Body of pancreas (tissue), 4 donors: ENCODE measurements at places on chromosomes 1 and 21. TPM values are rescaled to one million over a fixed set of nuclear protein-coding genes. Genes with fewer than 3 reads are reported as not detected.
A peak's percentile ranks its signal among the peaks of the same experiment; 100 is the strongest.

C1orf210 gene
- total RNA-seq, result 11.7 TPM

AADACL4 gene
- not detected for total RNA-seq

NTNG1 gene
- total RNA-seq, result 0.26 TPM

METTL18 gene
- 6.0 TPM for total RNA-seq

SLC30A10 gene
- total RNA-seq, result not detected

CA14 gene
- not detected for total RNA-seq

NTRK1 gene
- total RNA-seq, result not detected

ASAP3 gene
- 27.4 TPM for total RNA-seq

DNA sequence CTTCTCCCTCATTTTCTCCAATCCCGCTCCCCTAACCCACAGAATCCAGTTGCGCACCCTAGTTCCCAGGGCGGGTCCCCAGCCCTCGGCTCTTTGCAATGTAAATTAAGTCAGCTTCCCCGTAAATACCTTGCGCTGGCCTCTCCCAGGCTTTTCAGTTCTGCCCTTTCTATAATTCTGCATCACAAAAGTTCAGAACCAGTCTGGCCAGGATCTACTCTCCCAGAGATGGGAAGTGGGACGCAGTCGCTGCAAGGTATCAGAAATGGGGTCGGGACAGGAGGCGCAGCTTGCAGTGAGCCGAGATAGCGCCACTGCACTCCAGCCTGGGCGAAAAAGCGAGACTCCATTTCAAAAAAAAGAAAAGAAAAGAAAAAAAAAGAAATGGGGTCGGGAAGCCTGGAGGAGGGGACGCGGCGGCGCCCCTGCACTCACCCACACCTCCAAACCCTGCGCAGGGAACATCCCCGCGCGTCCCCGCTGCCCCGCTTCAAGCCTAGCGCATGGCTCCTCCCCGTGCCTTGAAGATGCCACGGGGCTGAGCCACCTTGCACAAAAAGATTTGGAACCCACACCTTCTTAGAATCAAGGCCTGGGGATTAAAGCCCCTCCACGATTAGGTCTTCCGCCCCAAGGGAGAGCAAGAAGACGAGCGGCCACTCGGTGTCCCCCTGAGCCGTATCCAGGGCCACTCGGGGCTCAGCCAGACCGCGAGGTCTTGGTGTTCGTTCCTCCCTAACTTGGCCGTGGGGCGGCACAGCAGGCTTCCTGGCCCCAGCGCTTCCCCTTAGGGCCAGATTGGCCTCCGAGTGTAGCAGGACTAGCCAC lies 27.2 kb upstream of the ITLN2 start:
- DNase-seq, result no peak

GRCh38 chr1:203898458-203899352 lies 37.3 kb downstream of the SNRPE start:
- DNase-seq, result no peak

DNA sequence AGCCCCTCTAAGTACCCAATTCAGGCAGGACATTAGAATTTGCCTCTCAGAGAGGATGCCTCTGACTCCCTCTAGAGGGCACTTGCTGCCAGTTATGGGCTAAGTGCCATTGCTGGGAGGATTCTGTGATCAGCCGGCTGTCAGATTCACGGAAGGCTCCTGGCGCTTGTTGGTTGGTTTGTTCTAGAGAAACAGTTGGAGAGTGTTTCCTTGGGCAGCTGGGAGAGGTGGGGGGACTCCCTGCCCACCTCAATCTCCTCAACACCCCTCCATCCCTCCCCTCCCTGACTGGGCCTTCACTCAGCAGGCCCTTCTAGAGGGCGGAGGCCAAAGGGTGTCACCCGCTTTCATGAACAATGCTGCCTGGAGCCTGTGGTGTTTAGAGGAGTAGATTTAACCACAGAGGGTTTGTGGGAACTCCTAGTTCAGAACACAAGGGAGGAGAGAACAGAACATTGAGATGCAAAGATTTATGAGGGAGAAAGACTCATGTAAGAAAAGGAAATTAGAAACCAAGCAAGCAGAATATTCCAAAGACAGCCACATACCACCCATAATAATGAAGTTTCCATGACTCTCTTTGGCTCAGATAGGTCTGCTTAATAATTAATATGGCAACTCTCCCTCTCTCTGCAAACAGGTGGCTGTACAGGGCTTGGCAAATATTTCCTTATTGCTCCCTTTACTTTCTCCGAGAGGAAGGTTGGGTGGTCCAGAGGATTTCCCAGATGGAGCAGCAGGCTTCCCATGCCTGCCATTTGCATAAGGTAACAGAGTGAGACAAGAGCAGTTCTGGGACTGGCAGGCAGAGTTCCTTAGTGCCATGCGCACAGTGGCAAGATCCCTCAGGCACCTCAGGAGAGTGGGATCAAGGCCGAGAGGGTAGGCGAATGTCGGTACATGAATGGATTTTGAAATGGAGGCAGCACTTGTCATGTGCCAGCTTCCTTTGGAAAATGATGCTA lies 30.0 kb upstream of the ACP6 start:
- peak; percentile 83 for DNase-seq

DNA sequence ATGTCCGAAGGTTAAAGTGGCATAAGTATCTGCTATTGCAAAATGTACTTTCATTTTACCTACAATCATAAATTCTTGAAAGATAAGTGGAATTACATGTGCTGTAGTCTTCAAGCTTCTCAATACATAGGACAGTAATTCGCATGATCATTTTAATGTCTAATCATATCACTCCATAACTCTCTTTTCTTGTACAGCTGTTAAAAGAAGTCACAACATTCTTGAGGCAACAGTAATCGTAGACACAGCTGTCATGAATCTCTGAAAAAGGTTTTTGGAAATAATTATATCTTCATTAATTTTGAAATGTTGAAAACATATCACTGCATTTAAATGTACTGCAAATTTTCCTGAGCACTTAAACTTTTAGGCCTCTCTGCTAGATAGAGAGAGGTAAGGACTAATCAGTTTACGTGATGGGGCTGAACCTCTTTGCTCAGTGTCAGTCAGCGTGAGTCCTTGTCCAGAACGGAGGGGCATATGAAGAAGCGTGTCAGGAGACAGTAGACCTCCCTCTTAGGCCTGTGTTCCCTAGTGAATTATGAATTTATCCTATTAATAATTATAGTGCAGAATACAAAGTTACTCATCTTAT lies 133.4 kb downstream of the NEK7 start:
- DNase-seq, result no peak

- no peak for DNase-seq
Measured at GRCh38 chr21:36788120-36788638, 89.3 kb downstream of the SIM2 start.

DNA sequence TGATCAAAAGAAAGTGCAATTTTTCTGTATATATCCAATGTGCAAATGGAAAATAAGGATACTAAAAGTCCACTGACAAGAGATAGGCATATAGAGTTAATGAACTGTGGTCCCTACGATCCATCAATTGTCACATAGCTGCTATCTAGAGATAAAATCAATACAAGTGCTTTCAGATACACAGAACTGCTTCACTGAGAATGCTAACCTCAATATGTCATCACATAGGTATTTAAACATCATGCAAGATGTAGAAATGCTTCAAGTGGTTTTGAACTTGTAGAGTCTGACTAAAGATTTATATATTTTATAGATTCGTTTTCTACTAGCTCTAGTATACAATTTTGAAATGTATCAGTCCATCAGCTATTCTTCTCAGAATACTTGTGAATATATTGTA lies 1604.7 kb downstream of the PLA2G4A start:
- no peak for DNase-seq

- no peak for DNase-seq
Measured at GRCh38 chr21:17340081-17340480, 172.8 kb upstream of the CXADR start.

GRCh38 chr21:42356650-42357049 lies 5.9 kb upstream of the TFF2 start:
- DNase-seq, result no peak

GRCh38 chr1:153711026-153711425 lies 16.8 kb upstream of the INTS3 start:
- DNase-seq, result no peak

DNA sequence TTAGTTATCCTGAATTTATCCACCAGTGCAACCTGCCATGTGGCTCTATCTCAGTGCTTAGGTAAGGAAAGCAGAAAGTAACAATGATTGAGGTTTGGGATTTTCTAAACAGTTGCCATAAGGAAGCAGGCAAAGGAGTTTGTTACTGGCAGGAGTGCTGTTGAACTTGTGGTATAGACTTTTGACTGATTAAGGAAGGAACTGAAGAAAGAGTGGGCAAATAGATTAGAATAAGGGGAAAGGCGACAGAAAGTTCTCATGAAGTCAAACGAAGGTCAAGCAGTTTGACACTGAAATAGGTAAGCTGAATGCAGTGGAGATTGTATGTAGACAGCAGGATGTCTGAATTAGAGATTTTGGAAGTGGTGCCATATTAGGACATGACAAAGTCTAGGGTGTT lies 24.2 kb upstream of the CR2 start:
- DNase-seq, result no peak

DNA sequence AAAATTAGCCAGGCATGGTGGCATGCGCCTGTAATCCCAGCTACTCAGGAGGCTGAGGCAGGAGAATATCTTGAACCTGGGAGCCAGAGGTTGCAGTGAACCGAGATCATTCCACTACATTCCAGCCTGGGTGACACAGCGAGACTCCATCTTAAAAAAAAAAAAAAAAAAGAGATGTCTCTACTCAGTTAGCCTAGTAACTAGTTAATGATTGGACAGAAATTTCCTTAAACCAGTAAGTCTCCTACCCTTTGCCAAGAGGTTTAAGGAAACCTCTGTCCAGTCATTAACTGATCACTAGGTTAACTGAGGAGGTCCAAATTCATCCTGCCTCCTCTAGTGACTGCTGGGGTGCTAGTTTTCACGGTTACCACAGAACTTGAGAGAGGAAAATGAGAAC lies 143.9 kb upstream of the UBE2U start:
- no peak for DNase-seq

- DNase-seq, result no peak
Measured at GRCh38 chr1:244974106-244974505, 109.8 kb upstream of the HNRNPU start.

GRCh38 chr1:158732524-158732923 lies 12.0 kb upstream of the OR6K3 start:
- DNase-seq, result no peak

DNA sequence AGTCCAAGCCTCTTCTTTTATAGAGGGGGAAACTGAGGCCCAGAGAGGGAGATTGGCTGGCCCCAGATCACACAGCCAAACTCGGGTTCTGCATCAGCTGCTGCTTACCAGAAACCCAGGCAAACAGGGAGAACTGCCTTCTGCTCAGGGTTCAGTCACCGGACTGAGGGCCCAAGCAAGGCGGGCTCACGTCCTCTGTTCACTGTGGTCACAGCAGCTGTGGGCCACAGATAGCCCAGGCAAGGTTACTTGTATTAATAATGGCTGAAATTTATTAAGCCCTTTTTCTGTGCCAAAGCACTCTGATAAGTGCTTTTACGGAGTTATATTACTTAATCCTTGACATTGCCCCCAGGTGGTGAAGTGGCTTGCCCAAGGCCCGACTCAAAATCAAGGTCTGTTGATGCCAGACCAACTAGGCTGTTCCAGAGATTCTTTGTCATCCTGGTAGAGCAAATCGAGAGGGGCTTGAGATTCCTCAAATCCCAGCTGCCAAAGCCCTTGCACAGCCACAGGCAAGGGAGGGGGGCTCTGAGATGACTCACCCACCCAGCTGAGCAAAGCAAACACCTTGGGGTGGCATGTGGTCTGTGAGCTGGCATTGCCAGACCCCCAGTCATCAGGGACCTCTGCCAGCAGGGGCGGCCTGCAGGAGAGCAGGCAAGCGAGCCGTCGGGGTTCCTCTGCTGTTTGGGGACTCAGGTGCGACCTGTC lies 36.5 kb downstream of the EPHB2 start:
- no peak for DNase-seq

GRCh38 chr1:71001624-71002023 lies 46.0 kb downstream of the PTGER3 start:
- DNase-seq, result no peak
